ENCODE measurements at places on chromosomes 12 and 14.

- no peak for DNase-seq
These were observed 159.3 kb downstream of the DYRK2 start for GRCh38 chr12:67807814-67808213.

DNA sequence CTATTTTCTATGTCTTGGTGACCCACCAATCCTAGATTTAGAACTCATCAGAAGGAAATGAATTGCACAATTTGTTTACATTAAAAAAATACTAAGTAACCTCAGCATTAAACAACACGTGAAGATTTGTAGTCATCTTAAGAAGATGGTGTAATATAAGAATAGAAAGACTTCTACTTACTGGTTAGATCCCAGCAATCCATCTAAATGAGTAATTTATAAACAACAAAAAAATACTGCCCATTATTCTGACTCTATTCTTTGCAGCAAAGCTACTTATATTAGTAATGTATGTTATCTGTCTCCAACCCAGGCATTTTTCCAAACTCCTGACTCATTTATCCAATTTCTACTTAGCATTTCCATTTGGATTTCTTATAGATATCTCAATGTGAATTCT is 67.8 kb downstream of the CD163L1 start:
- no peak for DNase-seq

GRCh38 chr12:63937378-63938316 is 93.1 kb downstream of the SRGAP1 start:
- DNase-seq: no peak

- DNase-seq: peak; percentile 98
These were observed 419 bp upstream of the SH2B3 start for GRCh38 chr12:111405149-111405858.

GRCh38 chr14:72782817-72783216 is 111.1 kb downstream of the DPF3 start:
- no peak for DNase-seq

- DNase-seq: no peak
These were observed 72.1 kb downstream of the AVPR1A start for GRCh38 chr12:63078906-63079305.

DNA sequence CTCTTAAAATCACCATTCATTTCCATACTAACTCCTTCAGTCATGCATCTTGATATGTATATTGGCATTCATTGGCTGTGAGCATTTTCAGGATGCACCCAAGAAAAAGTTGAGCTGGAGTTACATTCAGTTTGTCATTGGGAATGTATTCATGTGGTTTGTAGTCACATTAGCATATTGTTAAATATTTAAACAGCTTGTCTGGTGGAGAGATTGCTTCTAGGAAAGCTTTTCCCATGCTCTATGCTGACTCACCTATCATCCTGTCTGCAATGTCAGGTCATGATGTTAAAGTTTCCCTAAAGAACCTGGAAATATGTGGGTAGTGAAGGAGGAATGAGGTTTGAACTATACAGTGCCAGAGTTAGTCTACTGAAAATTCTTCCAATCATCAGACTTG is 583.6 kb downstream of the GALC start:
- DNase-seq: no peak

DNA sequence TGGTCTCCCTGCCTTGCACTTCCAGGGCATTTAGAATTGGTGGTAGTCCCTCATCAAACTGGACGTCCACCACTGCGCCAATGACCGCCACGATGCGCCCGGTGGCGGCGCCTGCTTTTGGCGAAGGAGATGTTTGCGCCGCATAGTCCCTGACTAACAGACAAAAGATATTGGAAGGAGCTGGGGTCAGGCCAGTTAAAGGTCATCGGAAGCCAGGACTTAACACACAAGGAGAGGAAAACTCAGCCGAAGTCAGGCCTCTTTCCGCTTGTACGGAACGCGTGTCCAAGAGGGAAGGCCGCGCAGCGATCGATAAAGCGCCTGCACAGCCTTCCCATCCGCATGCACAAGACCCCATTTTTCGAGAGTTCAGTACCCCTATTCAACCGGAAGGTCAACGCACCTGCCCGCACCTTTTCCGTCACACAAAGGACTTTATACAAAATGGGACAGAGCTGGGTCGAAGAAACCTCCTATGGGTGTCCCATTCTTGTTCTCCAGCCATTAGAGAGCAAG is 525 bp downstream of the ATP5F1B start:
- DNase-seq: no peak
